ENCODE measurements at places on chromosomes 11 and 22.

DNA sequence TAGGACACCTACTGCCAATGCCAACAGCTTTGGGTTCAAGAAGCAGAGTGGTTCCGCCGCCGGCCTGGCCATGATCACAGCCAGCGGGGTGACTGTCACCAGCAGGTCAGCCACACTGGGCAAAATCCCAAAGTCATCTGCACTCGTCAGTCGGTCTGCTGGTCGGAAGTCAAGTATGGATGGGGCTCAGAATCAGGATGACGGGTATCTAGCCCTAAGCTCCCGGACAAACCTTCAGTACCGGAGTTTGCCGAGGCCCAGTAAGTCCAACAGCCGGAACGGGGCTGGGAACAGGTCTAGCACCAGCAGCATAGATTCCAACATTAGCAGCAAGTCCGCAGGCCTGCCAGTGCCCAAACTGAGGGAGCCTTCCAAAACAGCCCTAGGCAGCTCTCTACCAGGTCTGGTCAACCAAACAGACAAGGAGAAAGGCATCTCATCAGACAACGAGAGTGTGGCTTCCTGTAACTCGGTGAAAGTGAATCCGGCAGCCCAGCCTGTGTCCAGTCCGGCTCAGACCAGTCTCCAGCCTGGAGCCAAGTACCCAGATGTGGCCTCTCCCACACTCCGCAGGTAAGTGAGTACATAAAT, 115.1 kb downstream of the DBX1 start:
- no peak for DNase-seq

DNA sequence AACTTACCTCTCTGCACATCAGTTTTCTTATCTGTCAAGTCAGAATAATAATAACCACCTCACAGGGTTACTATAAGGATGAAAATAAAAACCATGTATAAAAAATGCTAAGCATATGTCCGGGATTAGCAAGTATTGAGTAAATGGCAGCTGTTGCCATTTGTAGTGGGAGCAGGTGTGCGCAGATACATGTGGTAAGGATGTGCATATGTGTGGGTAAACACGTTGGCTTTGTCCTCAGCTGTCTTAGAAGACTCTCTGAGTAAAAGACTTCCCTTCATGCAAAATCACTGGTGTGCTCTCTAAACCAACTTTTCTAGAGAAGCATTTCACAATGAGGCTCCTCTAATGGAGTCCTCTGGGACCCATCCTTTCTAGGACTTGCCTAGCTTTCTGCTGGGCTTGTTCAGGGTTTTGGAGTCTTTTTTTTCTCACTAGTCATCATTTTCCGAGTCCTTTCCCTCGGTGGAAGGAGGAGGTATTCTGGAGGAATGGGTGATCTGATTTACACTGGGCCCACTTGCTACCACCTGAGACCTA, 62.4 kb downstream of the NELL1 start:
- DNase-seq: no peak

- no peak for DNase-seq
Observed at GRCh38 chr11:17434108-17434507, 42.5 kb downstream of the ABCC8 start.

DNA sequence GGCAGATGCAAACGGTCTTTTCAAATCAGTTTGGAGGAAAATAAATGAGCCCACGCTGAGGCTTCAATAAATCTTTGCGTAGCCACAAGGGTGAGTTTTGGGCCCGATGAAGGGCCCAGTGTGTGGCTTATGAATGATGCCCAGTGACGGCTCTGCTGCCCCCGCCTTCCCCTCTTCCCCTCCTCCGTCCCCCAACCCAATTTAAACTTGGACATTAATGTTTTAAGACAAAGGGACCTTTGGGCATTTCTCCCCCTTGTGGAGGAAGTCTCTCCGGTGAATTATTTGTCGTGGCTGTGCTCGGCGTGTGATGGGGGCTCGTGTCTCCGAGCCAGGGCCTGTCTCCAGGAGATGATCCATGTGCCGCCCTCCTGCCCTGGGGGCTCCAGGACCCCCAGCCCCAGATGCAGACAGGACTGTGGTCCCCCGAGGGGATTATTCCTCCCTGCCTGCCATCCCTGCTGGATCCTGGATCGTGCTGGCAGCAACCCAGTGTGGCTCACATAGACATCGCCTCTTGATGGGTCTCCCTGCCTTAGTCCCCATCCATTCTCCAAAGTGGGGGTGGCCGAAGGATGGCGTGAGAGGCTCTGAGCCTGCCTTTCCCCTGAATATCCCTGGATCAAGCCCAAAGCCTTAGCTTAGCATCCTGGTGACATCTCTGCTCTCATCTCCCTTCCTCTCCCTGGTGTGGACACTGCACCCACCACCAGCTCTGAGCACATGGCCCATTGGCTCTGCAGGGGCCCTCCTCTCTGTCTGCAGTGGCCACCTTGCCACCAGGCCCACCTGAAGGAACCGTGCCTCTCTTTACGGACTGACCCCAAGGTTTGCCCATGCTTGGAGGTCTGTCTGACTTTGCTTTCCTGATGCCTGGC, 56.4 kb downstream of the SMIM38 start:
- DNase-seq: no peak

GRCh38 chr11:60085909-60086308, 2.6 kb upstream of the MS4A2 start:
- DNase-seq: no peak

DNA sequence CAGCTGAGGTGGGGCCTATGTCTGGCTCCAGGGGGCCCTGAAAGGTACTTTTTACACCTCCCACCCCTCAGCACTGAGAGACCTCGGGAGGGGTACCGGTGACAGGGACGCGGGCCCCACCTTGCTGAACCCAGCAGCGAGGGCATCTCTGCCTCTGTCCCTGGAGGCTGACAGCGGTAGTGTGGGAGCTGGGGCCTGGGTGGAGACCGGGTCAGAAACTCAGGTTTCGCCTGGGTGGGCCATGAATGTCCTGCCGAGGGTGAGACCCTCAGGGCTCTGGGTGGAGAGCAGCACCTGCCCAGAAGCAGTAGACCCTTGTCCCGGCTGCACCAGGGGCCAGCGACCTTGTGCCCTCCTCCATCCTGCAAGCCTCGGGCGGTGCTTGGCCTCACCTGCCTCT, 22.2 kb downstream of the PTDSS2 start:
- DNase-seq: no peak

DNA sequence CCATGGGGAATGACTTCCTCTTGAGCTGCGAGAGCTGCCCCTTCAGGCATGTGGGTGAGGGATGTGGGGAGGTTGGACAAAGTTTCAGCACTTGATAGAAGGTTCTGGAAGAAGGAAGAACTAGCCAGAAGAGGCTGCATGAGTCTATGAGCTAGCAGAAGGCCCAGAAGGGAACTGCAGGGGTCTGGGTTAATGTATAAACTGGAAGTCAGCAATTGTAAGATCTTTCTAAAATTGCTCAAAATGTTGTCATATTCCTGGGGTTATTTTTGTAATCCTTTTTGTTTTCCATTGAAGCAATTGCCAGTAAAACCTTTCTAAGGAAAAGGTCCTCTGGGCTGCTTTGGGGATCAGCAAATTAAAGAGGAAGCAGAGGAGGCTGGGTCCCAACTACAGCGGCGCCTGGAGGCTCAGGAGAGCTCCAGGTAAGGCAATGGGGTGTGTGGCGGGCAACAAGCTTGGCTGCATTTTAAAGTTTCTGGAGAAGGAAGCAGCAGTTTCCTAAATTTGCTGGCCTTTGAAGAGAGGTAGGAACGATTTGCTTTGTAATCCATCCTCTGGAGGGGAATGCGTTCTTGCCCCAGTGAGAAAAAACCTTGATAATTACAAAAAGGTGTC, 29.2 kb downstream of the ADAMTS15 start:
- DNase-seq: no peak

DNA sequence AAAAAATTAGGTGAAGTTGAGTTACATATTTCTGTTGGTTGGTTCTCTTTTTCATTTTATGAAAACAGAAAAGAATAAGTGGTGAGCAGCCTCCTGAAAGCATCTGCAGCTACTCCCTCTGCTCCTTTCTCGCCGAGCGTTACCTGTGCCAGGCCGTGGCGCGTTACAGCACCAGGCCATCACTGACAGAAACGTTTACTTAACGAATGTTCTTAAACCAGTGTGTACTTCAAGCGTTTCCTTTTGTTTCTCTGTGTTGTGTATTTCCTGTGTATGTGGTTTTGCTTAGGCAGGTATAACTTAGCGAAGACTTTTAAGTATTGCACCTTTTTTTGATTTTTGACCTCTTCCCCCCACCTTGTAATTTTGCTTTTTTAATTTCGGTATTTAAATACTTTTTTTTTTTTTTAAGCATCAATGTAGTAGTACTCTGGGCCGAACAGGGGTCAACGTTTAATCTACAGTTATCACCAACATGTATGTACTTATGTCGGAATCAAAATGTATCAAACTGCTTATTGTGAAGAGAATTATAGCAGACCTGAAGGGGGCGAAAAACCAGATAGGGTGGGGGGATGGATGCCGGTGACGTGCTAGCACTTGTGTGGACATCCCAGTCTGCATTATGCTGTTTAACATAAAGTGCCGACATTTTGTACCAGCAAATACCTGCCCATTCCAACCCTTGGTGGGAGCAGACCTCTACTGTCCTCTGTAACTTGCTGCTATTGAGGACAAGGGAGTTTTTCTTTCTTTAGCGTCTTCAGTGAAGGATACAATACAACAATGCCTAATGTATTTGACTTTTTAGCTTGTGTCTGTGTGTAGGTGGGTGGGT, 21.6 kb upstream of the ADSL start:
- DNase-seq: no peak

- DNase-seq: no peak
Observed at GRCh38 chr11:134026655-134027343, 42.1 kb upstream of the JAM3 start.

DNA sequence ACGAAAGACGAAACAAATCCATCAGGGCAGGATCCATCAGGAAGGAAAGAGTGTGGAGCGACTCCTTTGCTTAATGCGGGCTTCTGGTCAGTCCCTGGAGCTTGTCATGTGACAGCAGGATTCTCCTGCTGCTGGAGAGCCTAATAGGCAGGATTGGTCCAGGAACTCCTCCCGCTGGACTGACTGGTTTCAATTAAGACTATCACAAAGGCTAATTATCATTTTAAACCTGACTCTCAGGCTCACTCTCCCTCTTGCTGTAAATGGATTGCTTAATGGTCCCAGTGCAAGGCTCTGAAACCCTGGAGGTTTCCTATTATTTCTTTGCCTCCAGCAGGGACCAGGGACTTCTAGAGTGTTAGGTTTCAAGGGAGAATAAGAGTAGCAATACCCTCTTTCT, 493.8 kb downstream of the NTM start:
- DNase-seq: no peak

- no peak for DNase-seq
Observed at GRCh38 chr11:55942785-55943392, 6.7 kb upstream of the OR5I1 start.

DNA sequence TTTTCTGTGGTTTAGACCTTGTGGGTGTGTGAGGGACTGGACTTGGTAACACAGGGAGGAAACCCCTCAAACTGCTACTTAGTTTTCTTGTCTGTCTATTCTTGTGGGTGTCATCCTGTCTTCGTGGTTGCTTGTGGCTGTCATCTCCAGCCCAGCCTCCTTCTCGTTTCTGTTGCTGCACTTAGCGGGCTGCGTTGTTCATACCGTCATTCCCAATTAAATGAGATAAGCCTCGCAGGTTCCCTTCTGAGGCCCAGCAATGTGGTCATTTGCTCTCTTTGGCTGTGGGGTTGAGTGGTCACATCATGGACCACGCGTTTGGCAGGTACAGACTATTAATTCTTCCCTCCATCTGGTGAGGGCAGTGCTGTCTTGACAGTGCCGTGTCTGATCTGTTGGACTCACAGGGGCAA, 18.8 kb downstream of the PANX1 start:
- DNase-seq: no peak

DNA sequence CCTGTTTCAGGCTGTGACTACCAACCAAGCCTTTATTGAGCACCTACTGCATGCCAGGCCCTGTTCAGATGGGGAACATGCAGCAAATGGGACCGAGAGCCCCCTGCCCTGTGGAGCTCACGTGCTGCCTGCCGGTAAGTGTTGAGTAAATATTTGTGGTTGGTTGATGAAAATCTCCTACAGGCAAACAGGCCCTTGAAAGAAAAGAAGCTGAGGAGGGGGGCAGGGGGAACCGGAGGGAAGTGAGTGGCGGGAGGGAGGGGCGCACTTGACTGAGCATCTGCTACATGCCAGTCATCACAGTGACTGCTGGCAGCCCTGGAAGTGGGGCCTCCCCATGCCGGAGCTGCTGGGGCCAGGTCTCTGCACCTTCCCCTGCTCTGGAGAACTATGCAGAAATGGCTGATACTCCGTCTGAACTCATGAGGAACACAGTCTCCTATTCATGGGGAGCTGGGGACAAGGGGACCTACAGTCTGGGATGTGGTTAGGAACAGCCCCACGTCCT, 34.2 kb downstream of the MACROD1 start:
- no peak for DNase-seq

GRCh38 chr11:20056950-20057943, 103.0 kb downstream of the DBX1 start:
- DNase-seq: no peak

Data from nucleus accumbens (tissue), 56 donors.